Activated naive CD4-positive, alpha-beta T cell treated with anti-CD3 and anti-CD28 coated beads for 36 hours (primary cell): ENCODE measurements at places on chromosomes 1 and 21. TPM values are rescaled to one million over a fixed set of nuclear protein-coding genes. Genes with fewer than 3 reads are reported as not detected.

Gene C1orf115
- 1.1 TPM for total RNA-seq

DNA sequence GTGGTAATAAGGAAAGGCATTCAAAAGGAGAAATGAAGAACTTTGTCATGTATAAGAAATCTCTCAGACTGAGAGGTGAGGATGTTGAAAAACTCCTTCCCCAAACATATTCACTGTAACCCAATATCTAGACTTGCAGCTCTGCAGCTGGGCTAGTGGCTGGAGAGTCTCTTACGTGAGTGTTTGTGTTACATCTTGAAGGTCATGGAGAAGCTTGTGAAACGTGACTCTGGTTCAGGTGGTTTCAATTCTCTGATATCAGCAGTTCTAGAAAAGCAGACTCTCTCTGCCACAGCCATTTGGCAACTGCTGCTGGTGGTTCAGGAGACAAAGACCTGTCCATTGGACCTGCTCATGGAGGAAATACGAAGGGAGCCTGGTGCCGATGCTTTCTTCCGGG is 55.0 kb upstream of the EPHA8 start:
- no peak overlapping the region for H3K4me3 ChIP-seq
- H3K27ac ChIP-seq, result no peak overlapping the region
- H3K4me1 ChIP-seq, result peaks cover 2% of the 10 kb centered on the region
- H3K36me3 ChIP-seq, result peaks cover 20% of the 10 kb centered on the region

Gene HPDL
- total RNA-seq, result 10.7 TPM

- peaks cover 24% of the 10 kb centered on the region for H3K36me3 ChIP-seq
- H3K27ac ChIP-seq, result peak overlapping the region; percentile 94
- no peaks in the 10 kb centered on the region for H3K27me3 ChIP-seq
- peak overlapping the region; percentile 84 for H3K4me3 ChIP-seq
Measured at GRCh38 chr1:171484760-171485374, 463 bp upstream of the PRRC2C start.

GRCh38 chr1:56516539-56517252 is 62.7 kb downstream of the PLPP3 start:
- H3K4me3 ChIP-seq, result no peak overlapping the region
- no peak overlapping the region for H3K27ac ChIP-seq
- H3K36me3 ChIP-seq, result no peaks in the 10 kb centered on the region
- H3K4me1 ChIP-seq, result no peaks in the 10 kb centered on the region
